ENCODE measurements at places on chromosomes 16 and 17.

DNA sequence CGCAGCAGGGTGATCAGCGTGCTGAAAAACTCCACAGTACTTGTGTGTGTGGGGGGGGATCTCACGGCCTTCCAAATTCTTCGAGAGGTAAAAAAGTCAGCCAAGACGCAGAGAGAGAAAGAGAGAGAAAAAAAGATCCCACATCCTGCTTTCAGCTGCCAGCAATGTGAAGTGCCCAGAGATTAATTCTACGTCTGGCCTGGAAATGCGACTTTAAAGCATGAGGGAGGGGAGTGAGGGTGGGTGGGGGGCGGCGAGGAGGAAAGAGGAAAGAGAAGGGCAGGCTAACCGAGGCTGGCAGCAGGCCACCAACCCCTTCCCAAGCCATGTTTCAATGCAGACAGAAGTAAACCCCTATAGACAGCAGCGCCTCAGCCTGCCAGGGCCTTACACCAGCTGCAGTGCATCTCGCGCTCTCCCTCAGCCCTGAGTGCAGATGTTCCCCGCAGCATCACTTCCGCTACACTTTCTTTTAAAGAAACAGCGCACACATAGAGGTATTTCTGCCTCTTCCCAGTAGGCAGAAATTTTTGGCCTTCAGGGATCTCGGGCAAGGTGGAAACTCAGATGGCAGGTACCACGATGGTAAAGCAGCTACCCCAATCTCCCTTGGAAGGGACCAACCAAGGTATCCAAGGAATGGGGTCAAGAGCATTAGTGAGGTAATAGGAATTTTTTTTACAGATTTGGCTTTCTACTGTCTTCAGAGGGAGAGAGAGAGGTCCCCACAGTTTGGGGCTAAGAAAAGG is 87.8 kb downstream of the SMG6 start:
- DNase-seq: peak; percentile 48

DNA sequence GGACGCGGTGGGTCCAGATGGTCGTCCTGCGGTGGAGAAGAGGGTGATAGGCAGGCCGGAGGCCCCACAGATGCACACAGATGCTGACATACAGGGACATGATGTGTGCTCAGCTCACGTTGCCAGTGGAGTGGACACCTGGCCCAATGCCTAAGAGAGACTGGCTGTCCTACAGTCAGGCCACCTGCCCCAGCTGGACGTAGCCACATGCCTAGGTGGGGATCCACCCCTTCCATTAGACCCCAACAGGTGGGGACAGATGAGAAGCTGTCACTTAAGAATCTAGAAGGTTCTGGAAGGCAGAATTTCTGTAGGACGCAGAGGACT is 117.6 kb upstream of the ZNF750 start:
- DNase-seq: no peak

DNA sequence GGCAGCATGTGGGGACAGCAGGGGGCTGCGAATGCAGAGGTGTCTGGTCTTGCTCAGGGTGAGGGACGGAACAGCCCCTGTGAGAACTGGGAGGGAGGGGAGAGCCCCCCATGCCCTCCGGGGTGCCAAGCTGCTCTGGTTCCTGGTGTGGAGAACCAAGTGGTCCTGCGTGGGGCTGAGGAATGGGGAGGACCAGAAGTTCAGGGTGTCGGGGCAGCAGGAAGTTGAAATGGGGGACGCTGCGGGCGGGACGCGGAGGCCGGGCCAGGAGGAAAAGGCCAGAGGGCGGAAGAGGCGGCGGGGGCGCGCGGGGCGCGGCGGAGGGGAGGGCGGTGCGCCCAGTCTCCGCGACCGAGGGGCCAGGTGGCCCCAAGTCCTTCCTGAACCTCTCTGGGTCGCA is 3.6 kb downstream of the ALDH3A1 start:
- DNase-seq: no peak

DNA sequence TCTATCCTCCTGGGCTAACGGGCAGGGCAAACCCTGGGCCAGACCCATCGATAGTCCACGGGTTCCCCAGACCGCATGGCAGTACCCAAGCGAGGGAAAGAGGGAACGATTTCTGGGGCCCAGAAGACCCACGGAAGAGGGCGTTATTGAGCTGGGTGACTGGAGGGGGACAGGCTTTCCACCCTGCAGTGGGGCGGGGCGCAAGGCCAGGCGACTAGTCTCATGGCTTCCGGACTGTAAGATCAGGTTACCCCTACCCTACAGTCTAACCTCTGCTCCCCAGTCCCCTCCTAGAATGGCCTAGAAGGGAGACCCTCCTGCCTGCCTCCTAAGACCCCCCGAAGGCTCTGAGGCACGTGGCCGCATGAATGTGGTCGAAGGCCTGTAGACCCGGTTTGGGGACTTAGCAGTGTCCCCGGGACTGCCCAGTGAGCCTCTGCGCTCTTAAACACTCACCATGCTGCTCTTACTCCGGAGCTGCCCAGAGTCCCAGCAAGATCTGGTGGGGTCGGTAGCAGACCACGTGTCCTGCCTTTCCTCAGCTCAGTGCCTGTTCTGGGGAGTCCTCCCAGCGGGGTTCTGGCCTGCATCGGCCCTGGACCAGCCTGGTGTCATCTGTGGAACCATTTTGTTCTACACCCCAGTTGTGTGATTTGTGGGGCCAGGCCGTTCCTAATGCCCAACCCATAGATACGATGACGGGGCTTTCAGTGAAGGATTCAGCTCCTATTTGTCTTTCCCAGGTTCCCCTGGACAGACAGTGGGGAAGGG is 13.2 kb upstream of the AURKB start:
- DNase-seq: peak; percentile 34

DNA sequence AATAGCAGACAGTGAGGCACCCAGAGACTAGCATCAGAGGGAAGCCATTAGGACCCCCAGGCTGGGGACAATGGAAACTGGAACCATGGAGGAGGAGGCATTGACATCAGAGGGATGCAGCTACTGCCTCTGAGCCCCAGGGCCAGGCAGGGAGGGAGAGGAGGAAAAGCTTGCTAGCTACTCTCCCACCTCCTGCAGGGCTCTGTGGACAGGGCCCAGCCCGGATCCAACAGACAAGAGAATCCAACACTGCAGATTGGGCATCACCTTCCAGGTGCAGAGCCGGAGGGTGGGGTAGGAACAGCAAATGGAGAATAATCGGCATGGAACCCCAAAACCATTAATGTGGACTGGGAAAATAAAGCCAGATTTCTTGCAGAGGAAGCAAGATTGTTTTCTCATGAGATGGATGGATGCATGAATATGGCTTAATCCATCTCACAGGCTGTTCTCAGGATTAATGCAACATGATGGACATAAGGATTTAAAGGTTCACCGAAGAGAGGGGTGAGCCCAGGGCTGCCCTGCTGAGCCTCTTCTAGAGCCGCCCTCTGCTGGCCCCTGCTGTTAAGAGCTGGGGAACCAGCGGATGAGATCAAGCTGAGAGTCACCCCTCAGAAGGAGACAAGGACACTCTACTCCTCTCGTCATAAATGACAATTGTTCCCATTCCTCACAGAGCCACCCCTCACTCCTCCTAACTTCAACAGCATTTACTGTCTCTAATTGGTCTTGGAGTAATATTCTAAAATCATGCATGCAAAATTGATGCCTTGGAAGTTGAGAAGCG is 48.8 kb downstream of the DNAH3 start:
- no peak for DNase-seq

- DNase-seq: no peak
Measured at GRCh38 chr16:30526137-30526822, at the start of gene ZNF768. Gene ZNF768, minus strand, starts transcription at chr16:30526566. Its CDS starts 153 bp downstream, at chr16:30526413.

GRCh38 chr17:63598281-63598680 is 2.4 kb upstream of the TACO1 start:
- no peak for DNase-seq

GRCh38 chr17:82061047-82061925 is 4.3 kb downstream of the DUS1L start:
- no peak for DNase-seq

- peak; percentile 77 for DNase-seq
Measured at GRCh38 chr17:81514739-81515529, 2.3 kb upstream of the ACTG1 start.

- no peak for DNase-seq
Measured at GRCh38 chr16:48602356-48603014, 7.5 kb downstream of the N4BP1 start.

DNA sequence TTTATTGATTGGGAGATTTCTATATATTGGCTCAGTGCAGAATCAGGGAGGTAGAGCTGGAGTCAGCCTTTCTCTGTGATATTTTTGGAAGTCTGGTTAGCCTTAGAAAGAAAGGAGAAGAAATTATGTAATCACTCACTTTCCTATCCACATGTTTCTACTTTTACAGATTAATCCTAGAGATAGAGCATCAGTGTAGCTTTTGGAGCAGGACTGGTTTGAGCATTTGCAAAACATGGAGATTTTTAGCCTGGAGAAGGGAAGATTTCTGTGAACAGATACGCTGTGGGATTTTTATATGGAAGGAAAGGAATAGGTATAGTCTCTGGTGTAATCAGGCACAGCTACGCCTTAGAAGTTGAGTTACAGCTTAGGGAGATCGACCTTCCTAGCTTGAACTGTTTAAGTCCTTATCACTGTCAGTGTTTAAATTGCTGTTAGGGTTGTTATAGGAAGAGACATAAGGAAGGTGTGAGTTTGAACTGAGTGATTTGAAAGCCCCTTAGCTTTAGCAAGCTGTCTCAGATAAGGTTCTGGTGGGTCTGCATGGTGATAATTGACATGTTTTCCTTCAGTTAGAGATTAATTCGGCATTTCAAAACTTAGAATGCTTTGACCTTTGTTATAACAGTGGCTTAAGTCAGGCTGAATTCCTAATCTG is 20.5 kb downstream of the METTL9 start:
- DNase-seq: no peak

DNA sequence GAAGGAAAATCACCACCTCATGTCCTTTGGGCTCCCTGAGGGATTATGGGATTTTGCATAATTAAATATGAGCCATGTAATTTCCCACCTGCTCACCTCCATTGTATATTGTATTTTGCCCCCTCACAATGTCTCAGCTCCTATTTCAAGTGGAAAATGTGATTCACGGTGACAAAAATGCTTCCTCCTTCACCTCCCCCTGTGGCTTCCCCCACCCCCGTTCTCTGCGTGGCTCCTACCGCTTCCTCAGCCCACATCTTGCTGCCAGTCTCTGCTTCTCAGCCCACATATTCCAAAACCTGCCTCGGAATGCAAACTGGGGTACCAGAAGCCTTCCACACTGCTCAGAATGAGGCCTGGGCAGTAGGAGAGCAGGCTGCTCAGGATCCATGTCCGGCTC is 394.5 kb upstream of the C16orf82 start:
- DNase-seq: no peak

- peak; percentile 49 for DNase-seq
Measured at GRCh38 chr17:32998111-32998886, 6.7 kb downstream of the SPACA3 start.

GRCh38 chr16:48383877-48384519 is 1.2 kb downstream of the SIAH1 start:
- no peak for DNase-seq

DNA sequence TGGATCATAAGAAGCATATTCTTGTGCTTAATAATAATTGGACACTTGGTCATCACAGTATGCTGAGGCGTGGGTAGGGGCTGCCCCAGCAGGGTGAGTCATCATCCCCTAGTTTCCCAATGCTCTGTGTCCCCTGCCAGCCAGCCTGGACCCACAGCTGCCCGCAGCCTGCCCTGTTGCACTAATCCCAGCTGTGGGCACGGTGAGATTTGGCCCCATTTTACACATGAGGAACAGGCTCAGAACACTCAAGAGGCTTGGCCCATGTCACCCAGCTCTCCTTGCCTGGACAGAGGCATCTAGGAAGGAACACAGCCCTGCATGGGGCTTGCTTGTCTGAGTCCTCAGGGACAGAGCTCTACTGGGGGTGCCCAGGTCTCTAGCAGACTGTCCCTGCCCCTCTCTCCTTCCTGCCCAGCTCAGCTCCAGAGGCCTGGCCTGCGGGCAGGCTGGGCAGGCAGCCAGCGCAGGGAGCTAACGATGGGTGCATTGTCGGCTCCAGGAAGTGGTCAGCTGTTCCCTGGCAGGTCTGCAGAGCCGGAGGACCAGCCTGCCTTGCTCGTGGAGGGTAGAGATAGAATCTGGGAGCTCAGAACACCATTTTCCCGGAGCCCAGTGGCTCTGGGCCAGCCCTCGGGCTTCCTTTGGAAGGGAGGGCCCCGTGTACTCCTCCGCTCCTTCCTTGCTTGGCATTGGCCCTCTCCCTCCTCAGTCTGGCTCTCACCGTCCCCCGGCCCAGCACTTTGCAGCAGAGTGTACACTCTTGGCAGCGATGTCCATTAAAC is 189.4 kb downstream of the RAB11FIP4 start:
- no peak for DNase-seq

DNA sequence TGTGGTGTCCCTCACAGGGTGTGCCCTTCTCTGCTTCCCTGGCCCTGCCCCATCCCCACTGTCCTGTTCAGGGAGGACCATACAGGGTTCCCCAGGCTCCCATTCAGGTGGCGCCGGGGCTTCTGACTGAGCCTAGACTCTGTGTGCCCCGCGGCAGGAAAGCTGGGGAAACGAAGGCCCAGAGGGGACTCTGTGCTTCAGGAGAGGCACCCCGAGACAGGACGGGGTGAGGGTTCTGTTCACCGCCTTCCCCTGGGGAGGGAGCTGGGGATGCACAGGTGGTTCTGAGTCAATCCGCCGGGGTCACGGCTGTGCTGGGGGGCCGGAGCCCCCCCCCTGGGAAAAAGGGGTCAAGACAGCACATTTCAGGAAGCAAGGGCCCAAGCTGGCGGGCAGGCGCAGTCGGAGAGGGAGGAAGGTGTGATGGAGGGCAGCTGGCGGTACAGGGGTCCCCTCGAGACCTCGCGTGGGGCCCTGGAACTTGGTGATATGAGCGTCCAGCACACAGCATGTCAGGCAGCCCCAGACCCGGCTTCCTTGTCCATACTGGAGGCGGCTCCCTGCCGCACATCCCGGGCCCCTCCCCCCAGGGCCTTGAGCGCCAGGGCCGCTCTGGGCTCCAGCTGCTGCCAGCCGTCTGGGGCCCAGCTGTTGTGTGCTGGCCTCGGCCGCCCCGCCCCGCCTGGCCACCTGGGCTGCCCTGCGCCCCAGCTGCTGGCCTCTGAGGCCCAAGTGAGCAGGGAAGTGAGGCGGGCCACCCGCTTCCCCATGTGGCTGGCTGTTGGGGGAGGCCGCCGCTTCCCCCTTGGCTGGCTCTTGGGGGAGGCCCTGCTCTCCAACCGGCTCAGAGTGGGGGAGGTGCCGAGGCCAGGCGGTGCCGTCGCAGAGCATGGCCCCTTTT is 5.6 kb upstream of the NOTUM start:
- DNase-seq: no peak

- no peak for DNase-seq
Measured at GRCh38 chr16:1859650-1860049, 12.3 kb downstream of the MEIOB start.

- no peak for DNase-seq
Measured at GRCh38 chr16:12971241-12971640, 69.8 kb downstream of the SHISA9 start.
